ENCODE measurements at places on chromosomes 4 and X.

DNA sequence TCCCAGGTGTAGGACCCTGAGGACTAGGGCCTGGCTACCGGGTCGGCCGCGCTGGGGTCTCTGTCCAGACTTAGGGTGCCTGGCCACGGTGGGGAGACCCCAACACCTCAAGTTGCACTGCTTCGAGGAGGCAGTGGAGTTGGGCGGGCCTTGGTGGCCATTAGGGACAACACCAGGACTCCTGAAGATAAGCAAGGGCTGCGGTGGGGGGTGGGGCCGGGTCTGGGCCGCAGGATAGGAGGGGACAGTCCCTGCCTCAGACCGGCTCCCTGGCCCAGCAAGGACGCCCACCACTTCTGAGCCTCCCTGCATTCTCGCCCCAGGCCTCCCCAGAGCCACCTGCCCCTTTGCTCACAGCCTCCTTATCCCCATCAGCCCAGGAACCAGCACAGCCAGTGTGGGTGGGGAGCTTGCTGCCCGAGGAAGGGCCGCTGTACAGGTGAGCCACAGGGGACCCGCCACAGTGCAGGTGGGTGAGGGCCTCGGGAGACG lies 5.5 kb upstream of the MXD4 start:
- no peak for DNase-seq

DNA sequence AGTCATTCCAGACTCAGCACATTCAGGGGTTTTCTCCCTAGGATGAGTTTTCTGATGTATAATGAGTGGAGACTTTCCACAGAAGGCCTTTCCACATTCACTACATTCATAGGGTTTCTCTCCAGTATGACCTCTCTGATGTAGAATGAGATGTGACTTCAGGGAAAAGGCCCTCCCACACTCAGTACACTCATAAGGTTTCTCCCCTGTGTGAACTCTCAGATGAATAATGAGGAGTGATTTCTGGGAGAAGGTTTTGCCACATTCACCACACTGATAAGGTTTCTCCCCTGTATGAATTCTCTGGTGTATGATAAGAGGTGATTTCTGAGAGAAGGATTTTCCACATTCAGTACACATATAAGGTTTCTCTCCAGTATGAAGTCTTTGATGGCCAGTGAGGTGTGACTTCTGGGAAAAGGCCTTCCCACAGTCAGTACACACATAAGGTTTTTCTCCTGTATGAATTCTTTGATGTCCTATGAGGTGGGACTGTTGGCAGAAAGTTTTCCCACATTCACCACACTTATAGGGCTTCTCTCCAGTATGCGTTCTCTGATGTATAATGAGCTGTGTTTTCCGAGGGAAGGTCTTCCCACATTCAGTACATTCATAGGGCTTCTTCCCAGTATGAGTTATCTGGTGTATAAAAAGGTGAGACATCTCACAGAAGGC lies 12.7 kb downstream of the ZNF630 start:
- DNase-seq = no peak

DNA sequence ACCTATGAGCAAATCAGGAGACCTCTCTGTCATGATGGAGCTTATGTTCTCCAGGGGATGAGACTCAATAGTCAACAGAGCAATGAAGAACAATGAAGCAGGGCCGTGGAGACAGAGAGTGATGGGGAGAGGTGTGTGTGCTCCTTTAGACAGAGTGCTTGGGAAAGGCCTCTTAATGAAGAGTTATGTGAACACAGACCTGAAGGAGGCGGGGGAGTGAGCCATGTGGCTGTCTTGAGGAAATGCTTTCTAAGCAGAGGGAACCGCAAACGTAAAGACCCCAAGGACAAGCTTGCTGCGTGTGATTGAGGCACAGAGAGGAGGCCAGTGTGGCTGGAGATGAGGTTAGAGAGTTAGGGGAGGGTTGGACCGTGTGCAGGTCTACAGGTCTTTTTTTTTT lies 53.1 kb downstream of the CHRNA9 start:
- DNase-seq = no peak

- DNase-seq = no peak
These were observed 30.9 kb downstream of the PDLIM3 start for GRCh38 chr4:185504098-185505047.

DNA sequence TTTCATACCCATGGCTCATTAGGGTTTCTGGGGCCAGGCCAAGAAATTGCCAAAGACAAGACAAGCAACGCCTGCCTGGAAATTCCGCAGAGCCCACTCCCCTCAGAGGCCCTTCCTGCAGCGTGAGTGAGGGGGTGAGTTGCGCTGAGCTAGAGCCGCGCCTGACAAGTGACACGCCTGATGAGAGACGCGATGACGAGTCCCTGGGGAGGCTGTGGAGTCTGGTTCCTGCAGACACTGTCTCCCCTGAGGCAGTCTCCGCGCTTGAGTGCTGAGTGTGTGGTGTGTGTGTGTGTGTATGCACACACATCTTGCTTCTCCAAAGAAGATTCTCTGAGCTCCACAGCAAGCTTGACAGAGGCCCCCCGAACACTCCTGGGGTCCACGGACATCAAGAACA lies 269.8 kb downstream of the BCOR start:
- no peak for DNase-seq

GRCh38 chr4:513327-513726 lies 14.3 kb downstream of the PIGG start:
- no peak for DNase-seq

- no peak for DNase-seq
These were observed 25.3 kb downstream of the ADD1 start for GRCh38 chr4:2868877-2869487.

DNA sequence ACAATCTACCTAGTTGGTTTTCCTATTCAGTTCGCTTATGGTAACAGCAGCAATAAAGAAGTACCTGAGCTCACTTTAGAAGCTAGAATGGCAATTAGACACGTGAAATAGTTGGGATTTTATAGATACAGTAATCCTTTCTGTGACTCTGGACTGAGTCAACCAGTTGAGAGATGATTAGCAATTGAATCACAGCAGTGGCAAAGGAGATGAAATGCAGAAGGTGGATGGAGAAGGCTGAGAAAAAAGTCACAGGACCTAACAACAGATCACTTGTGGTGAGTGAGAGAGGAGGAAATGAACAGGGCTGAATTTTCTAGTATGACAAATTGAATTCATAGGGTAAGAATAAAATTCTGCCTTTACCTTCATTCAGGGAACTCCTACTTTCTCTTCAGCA lies 197.1 kb upstream of the MAGEB18 start:
- DNase-seq = no peak

DNA sequence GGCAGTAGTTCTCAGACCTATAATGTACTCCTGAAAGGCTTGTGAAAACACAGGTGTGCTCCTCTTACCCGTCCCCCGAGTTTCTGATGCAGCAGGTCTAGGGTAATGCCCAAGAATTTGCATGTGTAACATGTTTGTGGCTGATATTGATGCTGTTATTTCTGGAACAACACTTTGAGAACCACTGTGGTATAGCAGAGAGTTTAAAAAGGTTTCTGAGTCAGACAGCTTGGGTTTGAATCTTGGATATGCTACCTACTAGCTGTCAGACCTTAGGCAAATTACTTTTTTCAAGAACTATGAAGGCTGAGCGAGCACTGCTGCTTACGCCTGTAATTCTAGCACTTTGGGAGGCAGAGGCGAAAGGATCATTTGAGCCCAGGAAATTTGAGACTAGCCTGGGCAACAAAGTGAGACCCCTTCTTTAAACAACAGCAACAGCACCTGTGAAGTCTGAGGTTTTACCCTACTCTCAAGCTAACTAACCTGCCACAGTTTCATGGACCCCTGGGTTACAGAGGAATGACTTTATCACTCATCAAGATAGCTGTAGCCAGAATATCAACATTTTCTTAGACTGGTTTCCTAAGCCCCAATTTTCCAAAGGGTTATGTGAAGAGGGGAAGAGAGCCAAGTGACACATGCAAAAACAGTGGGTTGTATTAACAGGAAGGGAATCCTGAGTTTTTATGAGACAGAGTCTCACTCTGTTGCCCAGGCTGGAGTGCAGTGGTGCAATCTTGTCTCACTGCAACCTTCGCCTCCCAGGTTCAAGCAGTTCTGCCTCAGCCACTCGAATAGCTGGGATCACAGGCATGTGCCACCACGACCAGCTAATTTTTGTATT lies 5.1 kb downstream of the AFF1 start:
- no peak for DNase-seq

DNA sequence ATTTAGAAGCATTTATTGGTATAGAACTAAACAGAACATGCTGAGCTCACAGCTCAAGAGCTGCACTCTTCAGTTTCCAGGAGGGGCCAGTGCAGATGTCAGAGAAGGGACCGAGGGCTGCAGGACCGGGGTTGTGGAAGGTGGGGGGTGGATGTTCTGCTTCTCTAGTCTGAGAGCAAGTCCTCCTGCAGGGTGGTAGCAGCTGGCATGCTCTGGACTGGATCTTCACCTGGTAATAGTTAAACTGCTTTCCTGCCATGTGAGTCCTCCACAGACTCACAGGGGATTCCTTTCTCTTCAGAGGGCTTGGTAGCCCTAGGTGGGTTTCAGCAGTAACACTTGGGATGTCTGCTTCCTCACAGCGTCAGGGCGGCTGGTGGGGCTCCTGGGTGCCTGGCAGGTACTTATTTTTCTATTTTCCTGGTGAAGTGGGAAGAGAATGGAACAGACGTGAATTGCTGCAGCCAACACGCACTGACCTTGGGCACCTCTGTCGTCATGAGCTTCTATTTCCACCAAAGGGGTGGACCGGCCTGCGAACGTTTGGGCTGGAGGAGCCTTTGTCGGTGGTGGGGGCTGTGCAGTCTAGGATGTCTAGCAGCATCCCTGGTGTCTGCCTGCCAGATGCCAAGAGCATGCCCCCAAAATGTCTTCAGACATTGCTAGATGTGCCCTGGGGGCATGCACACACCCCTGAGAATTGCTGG lies 2.5 kb downstream of the MAEA start:
- DNase-seq = no peak

DNA sequence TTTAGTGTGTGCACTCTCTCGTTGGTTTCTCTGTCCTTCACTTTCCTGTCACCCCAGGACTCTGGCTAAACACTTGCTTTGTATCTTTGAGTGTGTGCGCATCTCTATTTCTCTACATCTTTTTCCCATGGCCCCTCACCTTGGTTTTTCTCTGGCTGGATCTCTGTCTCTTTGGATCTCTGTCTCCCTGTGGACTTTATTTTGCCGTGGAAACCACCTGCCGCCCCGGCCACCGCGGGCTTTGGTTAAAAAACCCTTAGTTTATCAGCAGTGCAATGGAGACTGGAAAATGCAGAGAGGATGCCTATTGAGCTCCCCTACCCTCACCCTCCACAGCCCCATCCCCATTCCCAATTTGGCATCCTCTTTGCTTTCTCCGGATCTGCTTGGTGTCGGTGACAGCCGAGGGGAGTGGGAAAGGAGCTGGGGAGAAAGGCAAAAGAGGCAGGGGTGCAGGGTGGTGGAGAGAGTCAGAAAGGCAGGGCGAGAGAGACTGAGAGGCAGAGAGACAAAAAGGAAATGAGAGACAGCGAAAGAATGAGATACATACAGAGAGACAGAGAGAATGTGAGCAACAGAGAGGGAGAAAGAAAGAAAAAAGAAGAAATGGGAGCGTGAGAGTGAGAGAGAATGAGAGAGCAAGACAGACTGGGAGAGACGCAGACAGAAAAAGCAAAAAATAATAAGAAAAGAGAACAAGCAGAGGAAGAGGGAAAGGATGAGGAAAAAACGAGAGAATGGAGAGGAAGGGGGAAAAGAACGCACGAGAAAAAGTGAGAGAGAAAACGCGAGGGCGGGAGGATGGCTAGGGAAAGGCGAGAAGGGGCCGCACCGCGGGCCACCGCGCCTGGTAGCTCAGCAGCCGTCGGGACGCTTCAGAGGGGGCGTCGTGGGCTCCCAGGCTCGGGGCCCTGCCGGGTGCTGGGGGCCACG lies 688 bp downstream of the GPR101 start:
- DNase-seq = no peak

- no peak for DNase-seq
These were observed 143.0 kb upstream of the PLAC1 start for GRCh38 chrX:134801267-134801666.

GRCh38 chr4:147847751-147848590 lies 116.1 kb downstream of the ARHGAP10 start:
- no peak for DNase-seq

- no peak for DNase-seq
These were observed 1.0 kb downstream of the FGFBP2 start for GRCh38 chr4:15961781-15962510.

DNA sequence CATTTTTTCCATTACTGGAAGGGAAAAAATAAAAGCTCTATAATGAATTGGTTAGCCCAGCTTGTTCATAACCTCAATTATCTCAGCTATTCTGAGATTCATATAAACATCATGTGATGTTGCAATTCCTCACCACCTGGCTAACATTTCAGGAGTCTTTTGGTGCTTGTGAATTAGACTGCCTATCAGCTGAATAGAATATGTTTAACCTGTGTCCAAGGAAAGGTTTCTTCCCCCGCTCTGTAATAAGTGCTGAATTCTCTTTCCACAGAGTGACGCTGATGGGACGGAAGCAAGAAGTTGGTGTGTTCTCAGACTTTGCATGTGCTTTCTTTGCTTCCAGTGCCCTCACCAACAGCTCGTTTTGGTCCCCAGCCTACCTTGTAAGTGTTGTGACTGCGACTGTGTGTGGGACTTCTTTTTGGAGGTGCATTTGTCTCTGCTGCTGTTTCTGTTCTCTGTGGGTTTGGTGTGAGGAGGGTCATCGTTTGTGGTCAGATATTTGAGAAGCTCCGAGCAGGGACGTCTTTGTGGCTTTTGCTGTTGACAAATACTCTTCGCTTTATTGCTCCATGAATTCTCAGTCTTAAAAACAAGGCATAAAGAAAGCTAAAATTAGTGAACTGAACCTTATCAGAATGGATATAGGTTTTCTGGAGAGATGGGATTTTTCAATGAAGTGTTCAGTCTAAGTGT lies 61.7 kb downstream of the PPARGC1A start:
- peak; percentile 22 for DNase-seq

GRCh38 chr4:120053911-120054310 lies 12.7 kb downstream of the MAD2L1 start:
- no peak for DNase-seq

DNA sequence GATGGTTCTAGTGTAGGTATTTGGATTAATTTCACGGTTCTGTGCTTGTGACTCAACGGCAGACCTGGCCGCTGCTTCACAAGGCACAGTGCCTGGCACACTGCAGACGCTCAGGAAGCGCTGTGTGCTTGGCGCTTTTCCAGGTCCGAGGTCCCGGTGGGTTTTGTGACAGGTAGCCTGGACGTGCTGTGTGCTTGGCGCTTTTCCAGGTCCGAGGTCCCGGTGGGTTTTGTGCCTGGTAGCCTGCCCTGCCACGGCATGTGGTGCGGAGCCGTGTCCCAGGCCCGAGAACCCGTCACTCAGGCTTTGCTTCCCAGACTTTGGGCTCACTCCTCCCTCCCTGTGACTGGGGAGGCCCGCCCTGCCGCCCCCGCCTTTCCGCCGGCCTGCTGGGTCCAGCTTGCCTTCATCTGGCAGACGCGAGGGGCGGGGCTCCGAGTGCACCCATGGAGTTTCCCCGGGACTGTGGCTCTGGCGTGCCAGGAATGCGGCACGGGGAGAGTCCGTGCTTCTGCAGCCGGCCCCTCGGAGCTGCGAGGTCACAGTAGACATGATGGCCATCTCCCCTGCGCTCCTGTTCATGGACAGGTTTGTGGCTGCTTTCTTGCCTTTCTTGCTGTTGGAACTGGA lies 44.2 kb downstream of the TBC1D14 start:
- no peak for DNase-seq
